ENCODE measurements at places on chromosomes 4 and X.

GRCh38 chr4:176921256-176921655, 128.5 kb upstream of the VEGFC start:
- no peak for DNase-seq

- no peak for DNase-seq
Observed at GRCh38 chrX:55127692-55128091, 38.9 kb downstream of the PAGE2 start.

DNA sequence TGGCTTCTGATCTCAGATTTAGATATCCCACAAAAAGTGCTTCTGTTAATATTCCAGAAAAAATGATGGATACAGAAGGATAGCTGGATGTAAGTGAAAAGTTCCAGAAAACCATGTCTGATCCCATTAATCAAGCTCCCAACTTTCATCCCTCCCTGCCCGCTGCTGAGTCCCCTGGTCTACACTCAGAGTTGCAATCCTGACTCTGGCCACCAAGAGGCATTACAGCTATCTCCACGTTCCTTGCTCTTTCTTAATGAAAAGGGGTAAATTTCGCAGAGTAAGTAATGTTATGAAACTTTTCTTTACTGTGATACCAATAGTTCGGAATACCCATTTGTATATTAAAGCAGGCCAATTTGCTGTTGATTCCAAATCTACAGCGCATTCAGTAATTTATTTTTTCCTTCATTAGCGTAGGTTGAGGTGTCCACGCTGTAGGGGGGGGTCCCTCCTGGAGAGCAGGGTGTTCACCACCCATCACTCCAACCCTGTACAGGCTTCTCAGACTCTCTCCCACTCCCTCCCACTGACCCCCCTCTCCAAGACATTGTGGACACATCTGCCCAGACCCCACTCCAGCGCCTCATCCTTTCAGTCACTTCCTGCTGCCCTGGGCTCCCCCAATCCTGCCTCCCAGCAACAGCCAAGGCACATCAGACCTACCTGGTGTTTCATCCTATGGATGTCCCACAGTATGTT, 55.1 kb downstream of the RAB40A start:
- peak; percentile 12 for DNase-seq

DNA sequence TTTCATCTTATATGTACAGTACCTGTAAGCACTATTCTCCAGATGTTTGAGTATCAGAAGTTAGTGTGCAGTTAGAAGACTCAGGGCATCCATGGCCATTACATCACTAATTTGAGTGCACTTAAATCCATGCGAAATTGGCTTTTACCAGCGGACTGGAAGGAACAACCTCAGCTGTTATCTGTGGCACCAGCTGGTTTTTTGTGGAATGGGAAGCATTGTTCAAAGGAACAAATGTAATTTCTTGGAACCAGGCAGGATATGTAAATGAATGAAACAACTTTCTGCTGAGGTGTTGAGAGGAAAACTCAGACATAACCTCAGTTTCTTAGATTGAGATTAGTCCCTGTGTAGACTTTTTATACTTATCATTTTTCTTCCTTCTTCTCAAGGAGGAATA, 60.2 kb downstream of the PDGFRA start:
- no peak for DNase-seq

DNA sequence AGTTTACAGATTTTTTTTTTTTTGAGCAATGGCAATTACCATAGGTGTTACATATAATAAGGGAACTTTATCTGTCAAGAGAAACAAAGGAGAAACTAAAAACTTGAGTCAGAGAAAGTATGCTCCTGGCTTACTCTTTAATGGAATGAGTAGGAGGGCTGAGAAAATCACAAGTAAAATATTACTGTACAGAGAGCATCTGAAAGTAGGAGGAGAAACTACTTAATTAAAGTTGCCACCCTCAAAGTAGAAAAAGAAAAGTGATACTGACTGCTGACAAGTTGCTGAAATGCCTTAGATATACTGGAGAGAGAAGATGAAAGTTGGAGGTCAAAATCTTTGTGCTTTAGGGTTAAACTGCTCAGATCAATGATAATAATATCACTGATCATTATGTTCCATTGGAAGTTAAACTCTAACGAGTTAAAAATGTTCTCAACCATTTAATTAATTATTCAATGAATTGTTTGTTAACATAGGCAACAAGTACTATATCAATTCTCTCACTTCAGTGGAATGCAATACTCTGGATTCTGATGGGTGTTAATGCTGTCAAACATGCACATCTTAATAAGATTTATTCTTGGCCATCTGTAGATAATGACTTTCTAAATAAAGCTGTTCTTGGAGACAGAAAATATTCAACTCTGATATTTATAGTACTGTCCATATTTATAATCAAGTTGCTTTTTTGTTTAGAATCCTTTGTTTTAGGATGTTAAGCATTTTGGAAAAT, 61.2 kb upstream of the CAMK2D start:
- DNase-seq: no peak

DNA sequence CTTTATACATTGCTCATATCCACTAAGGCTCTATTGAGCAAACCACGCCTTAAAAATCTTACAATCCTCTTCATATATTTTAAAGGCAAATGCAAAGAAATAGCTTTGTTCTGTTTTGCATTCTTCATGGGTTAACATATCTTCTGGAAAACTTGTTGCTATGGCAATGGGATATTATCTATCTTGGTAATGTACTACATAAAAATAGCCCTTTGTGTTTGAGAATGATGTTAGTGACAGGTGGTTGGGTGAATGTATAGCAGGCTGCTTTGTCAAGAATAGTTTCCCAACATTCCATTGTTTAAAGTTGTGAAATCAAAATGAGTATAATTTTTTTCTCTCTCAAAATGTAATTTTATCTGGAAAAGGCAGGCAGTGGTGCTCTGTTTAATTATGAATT, 16.8 kb downstream of the REPS2 start:
- DNase-seq: no peak

- no peak for DNase-seq
Observed at GRCh38 chr4:58809948-58810347, 1699.8 kb upstream of the IGFBP7 start.

DNA sequence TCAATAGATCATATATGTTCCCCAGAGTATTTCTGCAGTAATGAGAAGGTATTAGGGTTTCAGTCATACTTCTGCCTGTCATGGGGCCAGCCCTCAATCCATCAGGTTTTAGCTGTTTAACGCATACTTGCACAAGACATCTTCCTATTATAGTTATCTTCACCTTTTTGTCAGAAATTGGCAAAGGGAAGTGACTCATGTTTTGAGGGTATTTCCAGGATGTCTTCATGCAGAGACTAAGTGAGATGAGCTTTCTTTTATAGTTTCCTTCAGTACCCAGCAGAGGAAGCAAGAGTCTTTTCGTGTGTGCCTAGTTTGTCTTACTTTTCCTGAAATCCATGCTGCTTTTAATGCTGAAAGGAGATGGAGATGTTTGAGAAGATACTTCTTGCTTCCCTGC, 9.5 kb downstream of the CSTF2 start:
- no peak for DNase-seq

- no peak for DNase-seq
Observed at GRCh38 chr4:131192318-131192717, 1956.8 kb upstream of the PCDH10 start.

GRCh38 chrX:47264483-47265173, 31.8 kb downstream of the USP11 start:
- DNase-seq: no peak

DNA sequence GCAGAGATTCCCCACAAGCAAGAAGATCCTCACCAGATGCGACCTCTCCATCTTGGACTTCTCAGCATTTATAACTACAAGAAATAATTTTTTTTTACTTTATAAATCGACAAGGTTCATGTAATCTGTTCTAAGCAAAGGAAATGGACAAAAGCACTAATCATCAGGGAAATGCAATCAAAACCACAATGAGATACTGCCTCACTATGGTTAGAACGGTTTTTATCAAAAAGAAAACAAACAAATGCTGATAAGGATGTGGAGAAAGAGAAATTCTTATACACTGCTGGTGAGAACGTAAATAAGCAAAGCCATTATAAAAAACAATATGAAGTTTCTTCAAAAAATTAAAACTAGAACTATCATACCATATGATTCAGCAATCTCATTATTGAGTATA, 1382.6 kb downstream of the ARAP2 start:
- no peak for DNase-seq

GRCh38 chrX:134258202-134258601, 21.2 kb downstream of the CCDC160 start:
- DNase-seq: no peak

GRCh38 chr4:141132072-141132708, 1.1 kb downstream of the RNF150 start:
- no peak for DNase-seq

GRCh38 chrX:94743478-94743877, 1069.5 kb downstream of the FAM133A start:
- DNase-seq: peak; percentile 82

DNA sequence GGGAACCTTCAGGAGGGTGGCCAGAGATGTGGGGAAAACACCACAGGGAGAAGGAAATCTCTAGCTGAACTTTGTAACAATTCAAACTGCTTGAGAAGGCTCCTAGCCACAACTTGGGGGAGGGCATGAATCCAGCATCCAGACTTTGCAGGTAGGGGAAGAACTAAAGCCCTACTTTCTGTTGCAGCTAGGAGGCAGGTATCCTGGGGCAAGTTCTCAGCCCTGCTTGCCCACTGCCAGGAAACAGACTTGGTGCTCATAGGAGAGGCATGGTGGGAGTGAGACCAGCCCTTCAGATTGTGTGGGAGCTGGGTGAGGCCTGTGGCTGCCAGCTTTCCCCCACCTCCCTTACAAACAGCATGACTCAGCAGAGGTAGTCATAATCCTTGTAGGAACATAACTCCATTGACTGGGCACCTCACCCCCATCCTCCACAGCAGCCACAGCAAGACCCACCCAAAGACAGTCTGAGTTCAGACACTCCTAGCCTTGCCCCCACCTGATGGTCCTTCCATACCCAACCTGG, 209.5 kb upstream of the CPEB2 start:
- DNase-seq: no peak

GRCh38 chr4:153112041-153112441, 92.2 kb upstream of the TRIM2 start:
- peak; percentile 84 for DNase-seq

DNA sequence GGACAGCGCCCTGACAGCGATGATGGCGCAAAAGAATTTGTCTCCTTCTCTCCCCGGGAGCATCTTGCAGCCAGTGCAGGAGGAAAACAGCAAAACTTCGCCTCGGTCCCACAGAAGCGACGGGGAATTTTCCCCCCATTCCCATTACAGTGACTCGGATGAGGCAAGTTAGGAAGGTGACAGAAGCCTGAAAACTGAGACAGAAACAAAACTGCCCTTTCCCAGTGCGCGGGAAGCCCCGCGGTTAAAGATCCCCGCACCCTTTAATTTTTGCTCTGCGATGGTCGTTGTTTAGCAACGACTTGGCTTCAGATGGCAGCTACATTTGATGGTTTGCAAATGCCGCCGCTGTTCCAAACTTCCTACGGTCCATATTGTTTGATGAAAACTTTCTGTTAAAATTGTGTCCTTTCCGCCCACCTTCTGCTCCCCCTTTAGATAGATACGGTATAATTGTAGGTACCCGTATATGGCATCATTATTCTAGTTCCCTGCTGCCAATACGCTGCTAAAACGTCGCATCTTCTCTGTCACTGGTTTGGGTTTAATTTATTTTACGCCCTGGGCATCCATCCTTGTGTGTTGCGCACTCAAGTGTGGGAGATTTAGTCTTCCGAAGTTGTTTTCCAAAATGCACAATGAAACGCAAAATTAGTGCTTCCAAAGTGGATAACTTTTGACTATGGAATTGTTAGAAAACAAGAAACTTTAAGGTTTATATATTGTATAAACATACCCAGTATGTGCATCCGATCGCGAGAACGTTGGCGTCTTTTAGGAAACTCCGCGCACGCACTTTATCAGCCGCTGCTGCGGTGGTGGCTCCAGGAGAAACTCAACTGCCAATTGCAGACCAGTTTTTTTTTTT, 1.5 kb downstream of the ATOH1 start:
- no peak for DNase-seq

GRCh38 chrX:132389480-132389879, 99.4 kb downstream of the MBNL3 start:
- DNase-seq: no peak

GRCh38 chrX:110114260-110114776, 111.4 kb downstream of the TMEM164 start:
- DNase-seq: no peak

DNA sequence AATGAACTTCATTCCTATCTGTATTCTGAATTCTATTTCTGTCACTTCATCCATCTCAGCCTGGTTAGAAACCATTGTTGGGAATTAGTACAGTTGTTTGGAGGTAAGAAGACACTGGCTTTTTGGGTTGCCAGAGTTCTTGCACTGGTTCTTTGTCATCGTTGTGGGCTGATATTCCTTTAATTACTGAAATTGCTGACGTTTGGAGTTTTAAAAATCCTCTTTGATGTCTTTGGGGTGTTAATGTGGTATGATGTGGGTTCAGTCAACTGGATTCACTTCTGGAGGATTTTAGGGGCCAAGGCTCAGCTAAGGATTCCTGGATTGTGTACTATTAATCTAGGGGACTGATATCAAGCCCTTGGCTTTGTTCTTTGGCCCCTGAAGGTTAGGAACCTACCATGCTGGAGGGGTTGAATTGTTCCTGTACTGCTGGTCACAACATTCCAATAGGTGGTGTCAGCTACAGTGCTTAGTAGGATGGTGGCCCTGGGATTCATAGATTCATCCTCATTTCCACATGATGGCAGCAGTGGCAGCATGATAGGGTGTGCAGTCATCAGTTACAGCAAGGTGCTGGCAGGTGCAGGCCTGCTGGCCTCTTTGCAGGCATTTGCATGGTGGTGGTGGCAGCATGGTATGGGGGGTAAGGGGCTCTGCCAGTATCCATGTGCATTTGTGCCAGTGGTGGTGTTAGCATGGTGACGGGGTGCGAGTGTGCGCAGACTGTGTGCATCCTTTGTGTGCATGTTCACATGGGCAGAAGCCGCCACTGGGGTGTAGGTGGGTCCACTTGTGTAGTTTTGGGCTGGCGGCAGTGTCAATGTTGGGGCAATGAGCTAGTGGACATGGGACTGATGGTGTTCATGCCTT, 301.3 kb downstream of the TEX13C start:
- DNase-seq: no peak

- no peak for DNase-seq
Observed at GRCh38 chrX:49082271-49082871, 2.7 kb upstream of the WDR45 start.

GRCh38 chr4:156892805-156893204, 78.8 kb downstream of the PDGFC start:
- DNase-seq: no peak

DNA sequence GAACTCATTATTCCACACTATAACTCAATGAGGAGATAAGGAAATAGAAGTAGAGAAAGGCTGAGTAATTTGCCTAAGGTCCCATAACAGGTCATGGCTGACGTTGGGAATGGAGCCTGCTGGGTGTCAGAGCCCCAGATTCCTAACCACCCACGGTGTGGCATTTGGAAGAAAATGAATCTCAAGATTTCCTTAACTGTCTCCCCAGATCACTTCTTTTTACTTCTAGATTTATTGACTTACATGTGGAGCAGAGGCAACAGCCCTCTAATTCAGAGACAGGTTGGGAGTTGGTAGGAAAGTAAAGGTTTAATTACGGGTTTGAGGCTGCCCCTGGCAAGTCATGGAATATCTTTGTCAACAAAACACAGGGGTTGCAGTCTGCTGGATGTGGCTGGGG, 134.0 kb downstream of the ARHGAP10 start:
- DNase-seq: no peak

- no peak for DNase-seq
Observed at GRCh38 chr4:4854649-4855295, 4.7 kb upstream of the MSX1 start.

Measured in Jurkat, Clone E6-1 (cell line).